ENCODE measurements at places on chromosomes 5 and 9.

DNA sequence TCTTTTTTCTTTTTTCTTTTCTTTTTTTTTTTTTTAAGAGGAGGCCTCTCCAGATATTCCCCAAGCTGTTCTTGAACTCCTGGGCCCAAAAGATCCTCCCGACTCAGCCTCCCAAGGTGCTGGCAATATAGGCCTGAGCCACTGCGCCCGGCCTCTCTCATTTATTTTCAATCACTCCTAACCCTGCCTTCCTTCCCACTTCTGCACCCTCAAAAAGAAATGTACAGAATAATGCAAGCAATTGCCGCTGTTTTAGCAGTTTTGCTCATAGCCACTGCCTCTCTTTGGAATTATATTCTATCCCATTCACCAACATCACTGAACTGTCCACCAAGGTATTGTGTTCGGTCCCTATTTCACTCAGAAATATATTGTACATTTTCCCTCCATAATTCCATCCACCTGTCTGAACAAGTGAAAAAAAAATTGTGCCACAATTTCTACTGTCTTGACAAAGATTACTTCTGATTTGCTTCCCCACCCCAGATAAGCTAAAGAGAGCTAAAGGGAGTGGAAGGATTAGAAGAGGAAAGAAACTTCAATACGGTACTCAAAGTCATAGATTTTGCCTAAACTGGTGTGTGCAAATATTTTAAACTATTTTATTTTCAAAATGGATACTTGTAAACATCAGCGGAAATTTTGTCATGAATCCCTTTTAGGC, 1.9 kb downstream of the FNBP1 start:
- DNase-seq, result no peak

- DNase-seq, result no peak
Observed at GRCh38 chr5:151162776-151163175, 5.2 kb upstream of the ANXA6 start.

- DNase-seq, result no peak
Observed at GRCh38 chr9:106835840-106836239, 27.1 kb upstream of the ZNF462 start.

GRCh38 chr9:127067603-127068220, 54.7 kb downstream of the ANGPTL2 start:
- no peak for DNase-seq

DNA sequence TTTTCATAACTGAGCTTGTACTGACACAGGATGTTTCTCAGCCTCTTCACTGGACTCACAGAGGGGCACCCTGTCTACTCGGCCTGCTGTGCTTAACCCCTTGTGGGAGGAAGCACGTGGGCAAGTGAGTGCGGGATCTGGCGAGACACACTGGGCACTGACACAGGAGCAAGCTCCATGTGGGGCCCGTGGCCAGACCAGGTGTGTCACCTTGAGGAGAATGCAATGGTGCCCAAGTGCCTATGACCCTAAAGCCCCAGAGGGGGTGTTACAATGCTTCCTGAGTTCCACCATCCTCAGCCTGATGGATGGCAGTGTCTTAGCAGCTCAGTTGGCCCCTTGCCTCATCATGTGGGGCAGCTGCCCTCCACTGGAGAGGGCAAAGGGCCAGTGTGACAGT, 128.9 kb downstream of the ALDH1A1 start:
- no peak for DNase-seq

DNA sequence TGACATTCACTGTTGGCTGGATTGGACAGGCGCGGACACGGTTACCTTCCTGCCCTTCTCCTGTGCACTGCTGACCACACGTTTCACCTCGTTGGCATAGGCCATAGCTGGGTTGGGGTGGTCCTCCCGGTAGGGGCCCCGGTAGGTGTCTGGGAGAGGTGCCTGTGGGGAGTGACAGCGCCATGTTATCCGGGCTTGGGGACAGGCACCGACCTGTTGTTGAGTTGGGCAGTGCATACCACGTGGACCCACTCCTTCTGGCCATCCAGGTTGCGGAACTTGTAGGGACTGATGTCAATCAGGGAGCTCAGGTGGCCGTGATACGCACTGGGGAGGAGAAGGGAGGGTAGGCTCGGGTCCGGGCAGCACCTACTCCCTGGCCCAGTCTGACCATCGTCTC, 8.2 kb downstream of the PHYKPL start:
- no peak for DNase-seq

DNA sequence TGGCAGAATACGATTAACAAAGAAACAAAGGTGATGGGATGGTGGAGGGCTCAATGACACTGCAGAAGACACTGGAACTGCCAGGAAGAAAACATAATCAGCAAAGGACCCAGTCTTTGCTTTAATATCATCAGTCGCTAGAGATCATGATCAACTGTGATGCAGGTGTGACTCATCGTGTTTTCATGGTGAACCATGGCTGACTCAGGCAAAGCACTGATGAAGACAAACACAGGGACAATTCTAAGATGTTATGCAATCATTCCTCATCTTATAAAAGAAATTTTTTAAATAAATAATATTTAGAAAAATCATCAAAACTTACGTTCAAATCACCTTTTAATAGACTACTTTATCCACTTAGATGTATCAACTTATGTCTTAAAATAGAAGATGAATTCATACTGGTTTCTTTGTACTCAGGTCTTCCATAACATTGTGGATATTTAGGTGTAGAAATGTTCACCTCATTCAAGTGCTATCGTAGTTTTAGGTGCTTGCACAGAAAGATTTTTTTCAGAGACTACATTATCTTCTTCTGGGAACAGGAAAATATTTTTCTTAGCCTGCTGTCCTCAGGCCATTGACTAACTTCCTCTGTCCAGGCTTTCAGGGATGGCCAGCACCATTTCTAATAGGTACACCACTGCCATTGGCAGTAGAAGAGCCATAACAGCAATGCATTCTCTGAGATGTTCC, 673.4 kb upstream of the MEF2C start:
- DNase-seq, result no peak

DNA sequence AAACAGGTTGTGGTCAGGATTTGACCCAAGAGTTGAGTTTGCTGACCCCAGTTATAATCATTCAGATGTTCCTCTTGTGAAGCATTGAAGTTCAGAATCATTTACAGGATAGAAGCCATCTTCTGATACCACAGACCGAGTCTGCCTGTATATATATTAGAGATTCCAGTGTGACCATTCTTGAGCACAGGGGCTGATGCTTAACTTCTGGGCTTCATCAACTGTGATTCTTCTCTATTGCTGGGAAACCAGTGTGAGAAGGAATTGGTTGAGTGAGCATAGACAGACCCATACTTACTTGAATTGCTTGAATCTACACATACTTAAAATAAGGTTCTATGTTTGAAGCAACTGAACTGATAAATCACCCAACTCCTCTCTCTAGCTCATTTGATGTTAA, 27.9 kb upstream of the PCAT7 start:
- no peak for DNase-seq

- peak; percentile 22 for DNase-seq
Observed at GRCh38 chr9:94908583-94909249, 182.2 kb downstream of the AOPEP start.

- DNase-seq, result no peak
Observed at GRCh38 chr9:134325096-134325812, 1.0 kb upstream of the RXRA start.

- no peak for DNase-seq
Observed at GRCh38 chr5:155831491-155831890, 495.5 kb upstream of the SGCD start.

GRCh38 chr5:108763222-108763916, 15.7 kb downstream of the FER start:
- DNase-seq, result no peak

DNA sequence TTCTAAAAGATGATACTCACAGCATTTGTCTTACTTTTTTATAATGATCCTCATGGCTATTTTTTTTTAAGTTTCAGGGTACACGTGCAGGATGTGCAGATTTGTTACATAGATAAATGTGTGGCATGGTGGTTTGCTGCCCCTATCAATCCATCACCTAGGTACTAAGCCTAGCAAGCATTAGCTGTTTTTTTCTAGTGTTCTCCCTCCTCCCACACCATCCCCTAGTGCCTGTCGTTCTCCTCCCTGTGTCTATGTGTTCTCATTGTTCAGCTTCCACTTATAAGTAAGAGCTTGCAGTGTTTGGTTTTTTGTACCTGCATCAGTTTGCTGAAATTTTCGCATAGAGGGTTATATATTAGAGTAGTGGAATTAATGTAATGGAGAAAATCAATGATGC, 189.1 kb upstream of the CDH12 start:
- DNase-seq, result peak; percentile 36

- DNase-seq, result no peak
Observed at GRCh38 chr9:98639133-98639532, 69.6 kb downstream of the GABBR2 start.
